ENCODE measurements at places on chromosomes 7 and 10.

DNA sequence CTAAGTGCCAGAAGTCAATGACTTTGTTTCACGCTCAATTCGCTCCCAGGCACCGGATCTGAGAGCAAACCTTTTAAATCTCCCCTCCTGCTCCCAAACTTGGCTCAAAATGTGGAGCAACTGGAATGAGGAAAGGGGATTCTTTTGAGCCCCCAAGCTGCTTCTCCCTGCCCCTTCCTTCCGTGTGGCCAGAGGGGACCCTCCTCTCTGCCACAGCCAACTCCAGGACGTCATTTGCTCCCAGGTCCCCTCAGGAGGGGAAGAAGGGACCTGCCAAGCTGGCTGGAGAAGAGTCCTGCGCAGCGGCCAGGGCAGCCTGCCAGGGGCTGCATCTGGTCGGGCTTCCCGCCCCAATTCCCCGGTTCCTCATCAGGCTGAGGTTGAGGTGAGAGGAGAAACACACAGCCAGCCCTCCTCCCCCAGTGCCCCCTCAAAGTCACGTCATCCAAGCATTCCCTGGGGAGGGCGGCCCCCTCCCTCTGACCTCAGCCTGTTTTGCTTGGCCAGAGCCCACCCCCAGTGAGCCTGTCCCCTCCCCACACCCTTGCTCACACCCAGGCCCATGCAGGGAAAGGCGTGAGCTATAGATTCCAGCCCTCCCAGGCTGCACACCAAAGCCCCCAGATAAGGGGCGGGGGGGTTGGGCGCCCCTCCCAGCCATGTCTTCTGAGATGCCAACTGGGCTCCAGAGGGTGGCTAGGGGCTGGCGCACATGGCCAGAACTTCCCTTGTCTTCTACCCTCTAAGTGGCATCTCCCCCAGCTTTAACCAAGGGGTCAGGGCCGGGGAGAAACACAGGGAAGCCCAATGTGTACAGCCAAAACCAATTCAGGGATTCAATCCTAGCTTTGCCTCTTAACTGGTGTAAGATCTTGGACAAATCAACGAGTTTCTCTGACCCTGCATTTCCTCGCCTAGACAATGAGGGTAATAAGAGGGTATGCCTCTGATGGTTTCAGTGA is 35.0 kb downstream of the SH3PXD2A start:
- DNase-seq, result peak; percentile 88

DNA sequence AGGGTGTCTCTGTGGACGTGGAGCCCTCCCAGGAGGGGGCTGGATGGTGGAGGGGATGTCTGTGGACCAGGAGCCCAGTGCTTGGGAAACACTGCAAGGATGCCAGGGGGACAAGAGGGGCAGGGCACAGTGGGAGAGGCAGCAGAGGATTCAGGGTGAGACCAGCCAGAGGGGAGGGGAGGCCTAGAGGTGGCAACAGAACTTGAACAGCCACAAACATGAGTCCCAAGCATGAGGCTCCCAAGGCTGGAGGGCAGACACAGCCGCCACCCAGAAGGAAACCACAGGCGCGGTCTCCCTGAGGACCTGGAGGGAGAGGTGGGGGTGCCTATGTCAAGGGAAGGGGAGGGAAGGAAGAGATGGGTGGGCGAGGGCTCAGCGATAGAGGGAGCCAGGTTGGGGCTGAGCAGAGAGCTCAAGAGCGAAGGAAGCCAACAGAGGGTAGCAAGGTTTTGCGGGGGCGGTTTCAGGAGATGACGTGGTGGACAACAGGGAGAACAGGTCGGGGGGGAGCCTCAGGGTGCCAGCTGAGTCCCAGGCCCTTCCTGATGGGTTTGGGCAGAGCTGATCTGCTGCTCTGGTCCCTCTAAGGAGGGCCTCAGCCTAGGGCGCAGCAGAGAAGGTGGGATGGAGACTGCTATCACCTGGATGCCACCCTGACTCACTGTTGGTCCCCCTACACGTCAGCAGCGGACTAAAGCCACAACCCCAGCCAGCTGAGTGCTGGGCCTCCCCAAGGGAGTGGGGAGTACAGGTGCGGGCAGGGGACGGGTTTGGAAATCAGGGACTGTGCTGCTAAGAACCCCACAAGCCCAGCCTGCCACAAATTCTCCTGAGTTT is 6.7 kb upstream of the PILRA start:
- DNase-seq, result no peak

- no peak for DNase-seq
Observed at GRCh38 chr10:65213170-65213569, 1692.0 kb downstream of the REEP3 start.

GRCh38 chr10:127937069-127937468 is 30.2 kb downstream of the PTPRE start:
- no peak for DNase-seq

- no peak for DNase-seq
Observed at GRCh38 chr10:93947524-93947923, 46.2 kb upstream of the PLCE1 start.

GRCh38 chr7:155209478-155210319 is 88.0 kb upstream of the INSIG1 start:
- DNase-seq, result no peak

DNA sequence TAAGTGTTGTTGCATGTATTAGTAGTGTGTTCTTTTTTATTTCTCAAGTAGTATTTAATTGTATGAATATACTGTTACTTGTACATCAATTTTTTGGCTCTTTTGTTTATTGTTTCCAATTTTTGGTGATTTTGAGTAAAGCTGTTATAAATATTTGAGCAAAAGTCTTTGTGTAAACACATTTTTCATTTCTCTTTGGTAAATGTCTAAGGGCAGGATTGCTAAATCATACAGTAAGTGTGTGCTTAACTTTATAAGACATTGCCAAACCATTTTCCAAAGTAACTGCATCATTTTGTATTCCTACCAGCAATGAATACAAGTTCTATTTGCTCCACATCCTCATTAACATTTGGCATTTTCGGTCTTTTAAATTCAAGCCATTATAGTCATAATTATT is 92.8 kb downstream of the ICA1 start:
- no peak for DNase-seq

- DNase-seq, result no peak
Observed at GRCh38 chr7:121006711-121007315, 18.3 kb downstream of the CPED1 start.

- DNase-seq, result no peak
Observed at GRCh38 chr10:34252111-34252510, 563.0 kb downstream of the PARD3 start.

DNA sequence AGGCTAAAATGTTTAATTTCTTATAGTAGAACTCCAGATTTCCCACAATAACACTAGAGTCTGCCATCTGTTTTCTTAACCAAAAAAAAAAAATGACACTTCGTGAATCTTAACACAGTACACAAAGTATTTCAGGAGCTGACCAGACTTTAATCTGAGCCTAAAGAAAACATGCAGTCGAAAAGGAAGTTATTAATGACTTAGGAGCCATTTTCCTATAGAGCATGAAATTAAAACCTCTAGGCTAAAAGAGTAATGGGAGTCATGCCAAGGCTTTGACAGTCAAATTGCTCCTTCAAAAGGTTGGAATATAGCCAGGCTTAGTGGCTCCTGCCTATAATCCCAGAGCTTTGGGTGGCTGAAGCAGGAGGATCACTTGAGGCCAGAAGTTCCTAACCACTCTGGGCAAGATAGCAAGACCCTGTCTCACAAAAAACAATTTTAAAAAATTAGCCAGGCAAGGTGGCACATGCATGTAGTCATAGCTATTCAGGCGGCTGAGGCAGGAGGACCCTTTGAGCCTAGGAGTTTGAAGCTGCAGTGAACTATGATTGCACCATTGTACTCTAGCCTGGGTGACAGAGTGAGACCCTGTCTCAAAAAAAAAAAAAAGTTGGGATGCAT is 13.6 kb downstream of the MICU1 start:
- DNase-seq, result peak; percentile 90

- DNase-seq, result no peak
Observed at GRCh38 chr7:7740037-7740355, 21.6 kb upstream of the RPA3 start.

DNA sequence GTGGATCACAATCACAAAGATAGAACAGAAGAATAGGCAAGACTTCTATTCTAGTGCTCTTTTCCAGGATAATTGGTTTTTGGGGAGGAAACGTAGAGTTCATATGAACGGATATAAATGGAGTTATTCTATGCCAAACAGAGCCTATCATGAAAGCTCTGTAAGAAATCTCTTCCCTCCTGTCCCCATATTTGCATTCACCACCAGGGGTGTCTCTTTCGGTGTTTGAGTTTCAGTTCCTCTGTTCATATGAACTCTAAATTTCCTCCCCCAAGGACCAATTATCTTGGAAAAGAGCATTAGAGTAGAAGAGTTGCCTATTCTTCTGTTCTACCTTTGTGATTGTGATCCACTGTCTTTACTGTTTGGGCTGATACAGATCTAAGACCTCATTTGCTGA is 48.3 kb upstream of the CDC14C start:
- DNase-seq, result no peak

GRCh38 chr10:2731940-2732339 is 335.4 kb upstream of the PFKP start:
- DNase-seq, result no peak

GRCh38 chr7:124930655-124931597 is 1.3 kb upstream of the POT1 start:
- no peak for DNase-seq

- DNase-seq, result peak; percentile 31
Observed at GRCh38 chr7:27933671-27934565, 194.0 kb downstream of the TAX1BP1 start.

GRCh38 chr7:124137664-124138063 is 104.8 kb upstream of the TMEM229A start:
- DNase-seq, result no peak

DNA sequence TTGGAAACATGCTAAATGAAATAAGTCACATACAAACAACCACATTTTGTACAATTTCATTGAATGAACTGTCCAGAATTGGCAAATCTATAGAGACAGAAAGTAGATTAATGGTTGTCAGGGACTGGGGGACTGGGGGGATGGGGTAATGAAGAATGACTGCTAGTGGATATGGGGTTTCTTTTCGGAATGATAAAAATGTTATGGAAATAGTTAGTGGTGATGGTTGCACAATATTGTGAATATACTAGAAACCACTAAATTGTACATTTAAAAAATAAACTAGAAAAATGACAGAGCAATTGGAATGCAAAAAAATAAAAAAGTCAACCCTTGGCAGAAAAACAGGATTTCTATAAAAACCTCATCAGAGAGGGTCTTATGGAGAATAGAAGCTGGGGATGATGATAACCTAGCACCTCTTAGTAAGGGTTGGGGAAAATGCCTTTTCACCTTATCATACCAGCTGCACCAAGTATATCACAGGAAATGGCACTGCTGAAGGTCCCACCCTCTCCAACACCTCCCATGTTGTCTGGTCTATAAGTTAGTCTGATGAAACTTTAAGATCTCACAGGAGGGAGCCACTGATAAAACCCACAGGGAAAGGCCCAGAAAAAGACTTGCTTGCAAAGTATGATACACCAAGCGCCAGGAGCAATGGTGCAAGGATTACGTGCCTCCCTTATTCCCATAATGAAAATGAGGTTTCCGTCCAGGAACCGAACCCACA is 23.1 kb upstream of the JAZF1 start:
- no peak for DNase-seq

DNA sequence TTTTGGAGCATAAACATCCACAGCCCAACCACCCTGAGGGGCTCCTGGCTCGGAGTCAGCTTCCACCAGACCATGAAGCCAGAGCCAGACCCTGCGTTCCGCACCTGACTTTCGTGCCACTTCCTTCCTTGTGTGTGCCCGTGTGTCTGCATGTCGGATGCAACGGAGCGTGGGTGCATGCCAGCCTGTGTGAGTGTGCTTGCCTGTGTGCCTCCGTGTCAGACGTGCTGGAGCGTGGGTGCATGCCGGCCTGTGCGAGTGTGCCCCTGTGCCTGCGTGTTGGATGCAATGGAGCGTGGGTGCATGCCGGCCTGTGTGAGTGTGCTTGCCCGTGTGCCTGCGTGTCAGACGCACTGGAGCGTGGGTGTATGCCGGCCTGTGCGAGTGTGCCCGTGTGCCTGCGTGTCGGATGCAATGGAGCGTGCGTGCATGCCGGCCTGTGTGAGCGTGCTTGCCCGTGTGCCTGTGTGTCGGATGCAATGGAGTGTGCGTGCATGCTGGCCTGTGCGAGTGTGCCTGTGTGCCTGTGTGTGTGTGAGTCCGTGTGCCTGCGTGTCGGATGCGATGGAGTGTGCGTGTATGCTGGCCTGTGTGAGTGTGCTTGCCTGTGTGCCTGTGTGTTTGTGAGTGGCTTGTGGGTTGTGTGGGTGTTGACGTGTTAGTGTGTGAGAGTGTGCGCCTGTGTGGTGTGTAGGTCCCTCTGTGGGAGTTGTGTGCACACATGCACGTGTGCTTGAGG is 28.1 kb upstream of the KNDC1 start:
- DNase-seq, result peak; percentile 31

GRCh38 chr10:62657244-62657835 is 147.2 kb upstream of the ADO start:
- DNase-seq, result no peak

DNA sequence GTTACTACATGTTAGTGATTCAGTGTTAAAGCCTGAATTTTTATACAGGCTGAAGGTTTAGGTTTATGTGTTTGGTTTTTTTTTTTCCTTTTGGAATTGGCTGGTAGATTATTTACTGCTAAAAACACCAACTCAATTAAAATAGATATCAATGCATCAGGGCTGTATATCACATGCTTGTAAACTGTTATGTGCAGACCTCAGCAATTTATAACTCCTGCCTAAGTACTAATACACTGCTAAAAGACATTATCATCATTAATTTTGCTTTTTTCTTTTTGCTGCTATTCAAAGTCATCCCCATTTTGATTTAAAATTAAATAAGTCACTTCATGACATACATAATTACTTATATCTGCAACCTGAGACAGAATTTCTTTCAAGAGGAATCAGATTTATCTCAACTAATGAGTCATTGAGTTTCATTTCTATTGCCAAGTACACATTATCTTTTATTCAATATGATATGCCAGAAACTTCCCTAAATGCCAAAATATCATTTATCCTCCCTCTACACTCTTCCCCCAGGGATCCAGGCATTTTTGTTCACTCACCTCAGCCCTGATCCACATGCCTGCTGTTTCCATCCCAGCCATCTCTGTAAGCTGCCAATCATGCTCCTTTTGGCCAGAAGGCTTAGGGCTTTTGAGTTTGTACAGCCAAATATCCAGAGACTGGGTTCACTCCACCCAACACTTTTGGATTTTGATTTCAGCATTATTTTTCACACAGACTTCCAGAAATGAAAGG is 98.5 kb downstream of the POLR1F start:
- DNase-seq, result no peak

DNA sequence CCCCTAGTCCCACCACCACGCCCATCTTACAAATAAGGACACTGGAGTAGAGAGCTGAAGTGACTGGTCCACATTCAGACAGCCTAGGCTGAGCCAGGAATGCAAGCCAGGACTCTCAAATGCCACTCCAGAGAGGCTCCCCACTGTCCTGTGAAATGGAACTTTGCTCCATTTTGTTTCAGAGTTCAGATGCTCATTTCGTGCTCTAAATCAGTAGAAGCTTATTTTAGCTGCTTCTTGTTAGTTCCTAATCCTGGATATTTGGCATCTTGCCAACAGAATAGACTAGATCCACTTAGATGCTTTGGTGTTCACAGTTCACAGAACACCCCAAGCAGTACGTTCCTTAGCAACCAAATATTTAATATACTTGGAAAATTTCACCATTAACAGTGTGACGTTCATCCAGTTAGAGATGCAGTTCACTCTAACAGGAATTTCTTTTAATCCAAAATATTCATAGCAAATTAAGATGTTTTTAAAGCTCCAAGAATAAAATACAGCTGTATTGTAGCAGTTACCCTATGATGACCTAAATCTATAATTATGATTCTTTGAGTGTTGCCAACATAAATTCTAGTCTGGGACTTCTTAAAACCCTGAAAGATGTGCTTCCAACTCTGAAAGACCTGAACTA is 7.3 kb downstream of the MMP21 start:
- peak; percentile 19 for DNase-seq

Data from DMS79 treated with DMSO at 0.1 percent for 48 hours (cell line).